ENCODE measurements at places on chromosomes 7 and 10. TPM values are rescaled to one million over a fixed set of nuclear protein-coding genes. Genes with fewer than 3 reads are reported as not detected.

Gene C10orf53
- not detected for total RNA-seq

Gene ACTR3C
- total RNA-seq, result not detected

Gene TAF3
- total RNA-seq, result 3.6 TPM

Gene FUOM
- 17.3 TPM for total RNA-seq

Gene GPR37
- total RNA-seq, result 0.10 TPM

Gene CUZD1
- 0.56 TPM for total RNA-seq

Gene SORBS1
- total RNA-seq, result 2.4 TPM

Gene IFIT1
- total RNA-seq, result 8.5 TPM

Gene COL13A1
- 7.6 TPM for total RNA-seq

Gene DMTF1
- 17.5 TPM for total RNA-seq

Gene MEOX2
- total RNA-seq, result 2.9 TPM

Gene SLC26A4
- total RNA-seq, result 0.05 TPM

Gene MCM10
- 0.31 TPM for total RNA-seq

Gene SLC39A12
- total RNA-seq, result not detected

Gene FEZF1
- total RNA-seq, result not detected

Gene KIAA1217
- 4.1 TPM for total RNA-seq

Gene KMT2C
- 41.6 TPM for total RNA-seq

Gene SYT15
- under 0.01 TPM for total RNA-seq

Gene SLC29A3
- 3.0 TPM for total RNA-seq

Gene GPR26
- not detected for total RNA-seq
